HS-27A (cell line): ENCODE measurements at places on chromosomes 12 and 14.

DNA sequence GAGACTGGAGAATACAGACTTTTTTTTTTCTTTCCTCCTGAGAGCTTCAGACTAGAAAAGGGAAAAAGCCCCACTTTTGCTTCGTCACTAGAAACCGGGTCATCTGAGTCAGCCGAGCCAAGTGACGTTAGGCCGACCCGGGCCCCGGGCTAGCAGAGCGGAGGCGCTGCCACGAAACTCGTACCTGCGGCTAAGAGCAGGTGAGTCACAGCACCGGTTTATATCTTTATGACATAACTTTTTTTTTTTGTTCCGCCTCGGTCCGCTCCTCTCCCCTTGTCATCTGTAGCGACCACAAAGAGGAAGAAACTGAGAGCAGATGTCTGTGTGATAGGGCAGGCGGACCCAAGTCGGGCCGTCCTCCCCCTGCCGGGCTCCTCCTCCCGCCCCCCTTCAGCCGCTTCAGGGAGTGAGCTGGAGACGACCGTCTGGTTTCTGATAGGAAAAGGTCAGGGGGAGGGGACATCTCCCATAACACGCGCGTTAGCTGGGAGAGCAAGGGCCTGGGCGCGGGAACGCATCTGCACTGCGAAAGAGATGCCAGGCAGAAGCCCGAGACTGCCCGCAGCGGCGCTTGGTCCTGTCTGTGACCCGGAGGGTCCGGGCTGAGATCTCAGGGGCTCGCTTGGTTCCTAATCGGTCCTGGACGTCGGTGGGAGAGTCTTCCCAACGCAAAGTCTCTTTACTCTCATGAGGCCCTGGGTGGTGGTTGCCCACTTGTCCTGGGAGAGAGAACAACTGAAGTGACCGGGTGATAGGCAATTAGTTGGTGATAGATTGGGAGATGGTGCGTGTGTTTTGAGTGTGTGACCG is 586 bp downstream of the TTC6 start:
- no peak for DNase-seq

GRCh38 chr12:4311776-4312175 is 9.2 kb upstream of the TIGAR start:
- DNase-seq = no peak

- DNase-seq = no peak
Observed at GRCh38 chr12:52519387-52519703, 849 bp downstream of the KRT5 start.

DNA sequence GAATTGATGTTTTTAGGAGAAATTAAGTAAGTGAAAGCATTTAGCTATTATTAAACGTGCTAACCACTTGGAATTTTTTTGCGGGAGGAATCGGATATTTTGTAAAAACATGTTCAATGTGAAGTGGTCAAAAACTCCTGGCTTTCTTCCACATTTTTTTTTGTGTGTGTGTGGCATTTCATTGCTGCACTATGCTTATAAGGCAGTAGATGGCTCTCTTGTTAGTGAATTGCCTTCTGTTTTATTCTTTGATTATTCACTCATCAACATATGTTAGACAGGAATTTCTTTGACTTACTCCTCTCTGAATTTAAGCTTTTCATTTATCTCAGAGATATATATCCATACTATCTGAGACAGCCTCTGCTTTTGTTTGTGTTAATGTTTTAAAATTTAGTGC is 71.3 kb downstream of the DERA start:
- DNase-seq = peak; percentile 49

- no peak for DNase-seq
Observed at GRCh38 chr14:66234411-66234810, 251.8 kb upstream of the CCDC196 start.

GRCh38 chr12:70605976-70606375 is 31.3 kb downstream of the PTPRB start:
- DNase-seq = no peak

DNA sequence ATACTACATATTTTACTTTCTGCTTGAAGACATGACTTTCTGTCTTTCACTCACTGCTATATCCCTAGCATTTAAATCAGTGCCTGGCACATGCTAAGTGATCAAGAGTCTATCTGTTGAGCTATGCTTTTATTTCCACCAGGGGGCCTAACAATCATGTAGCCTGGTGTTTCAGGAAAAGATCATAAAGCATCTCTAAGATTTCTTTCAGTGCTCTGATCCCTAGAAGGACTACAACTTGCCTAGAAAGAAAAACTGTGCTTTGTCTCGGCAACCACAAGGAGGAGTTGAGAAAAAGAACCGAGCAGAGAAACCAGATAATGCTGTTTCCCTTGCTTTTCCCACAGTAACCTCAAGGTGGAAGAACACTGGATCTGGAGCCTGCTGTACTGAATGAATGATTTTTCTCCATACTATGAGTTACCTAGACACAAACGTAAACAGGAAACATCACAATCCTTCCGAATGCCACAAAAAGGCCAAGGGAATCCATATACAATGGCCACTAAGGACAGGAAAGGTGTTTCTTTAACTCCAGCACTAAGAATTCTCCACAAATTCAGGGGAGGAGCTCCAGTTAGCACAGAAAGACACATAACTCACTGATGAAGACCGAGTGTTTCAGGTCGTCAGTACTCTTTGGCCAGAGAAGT is 1.2 kb downstream of the CRY1 start:
- DNase-seq = peak; percentile 86

GRCh38 chr14:92880851-92881250 is 42.1 kb upstream of the CHGA start:
- DNase-seq = no peak

DNA sequence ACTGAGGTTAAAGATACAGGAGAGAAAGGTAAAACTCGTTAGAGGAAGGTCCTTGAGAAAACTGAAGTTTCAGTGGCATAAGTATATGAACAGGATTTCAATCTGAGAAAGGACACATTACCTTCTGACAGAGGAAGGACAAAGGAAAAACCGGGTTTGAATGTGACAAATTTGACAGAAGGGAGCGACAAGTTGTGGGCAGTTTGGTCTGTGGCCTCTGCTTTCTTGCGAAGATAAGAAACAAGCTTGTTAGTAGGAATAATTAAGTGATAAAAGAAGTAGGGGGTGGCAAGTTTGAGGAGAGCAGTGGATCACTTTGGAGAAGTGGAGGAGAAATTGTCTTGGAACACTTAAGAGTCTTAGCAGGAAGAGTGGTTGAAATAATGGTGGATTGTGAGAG is 5.1 kb downstream of the MON2 start:
- DNase-seq = no peak

- DNase-seq = peak; percentile 31
Observed at GRCh38 chr14:63897721-63898163, 44.9 kb downstream of the SYNE2 start.

DNA sequence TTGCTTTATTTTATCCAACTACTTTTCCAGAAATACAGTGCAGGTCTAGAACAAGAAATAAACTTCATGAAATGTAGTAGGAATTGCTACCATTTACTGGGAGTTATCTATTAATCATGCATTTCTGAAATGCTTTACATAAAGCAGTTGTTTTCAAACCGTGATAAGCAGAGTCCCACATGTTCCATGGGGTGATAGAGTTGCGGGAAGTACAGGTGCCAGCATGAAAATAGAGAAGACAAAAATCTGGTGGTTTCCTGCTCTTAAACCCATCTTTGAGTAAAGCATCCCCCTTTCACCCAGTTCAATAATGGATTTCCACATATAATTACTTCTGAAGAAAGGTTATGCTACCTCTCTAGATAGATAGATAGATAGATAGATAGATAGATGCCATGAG is 123.7 kb upstream of the PDZRN4 start:
- DNase-seq = no peak

GRCh38 chr12:123441523-123442164 is 5.2 kb upstream of the RILPL2 start:
- DNase-seq = no peak

DNA sequence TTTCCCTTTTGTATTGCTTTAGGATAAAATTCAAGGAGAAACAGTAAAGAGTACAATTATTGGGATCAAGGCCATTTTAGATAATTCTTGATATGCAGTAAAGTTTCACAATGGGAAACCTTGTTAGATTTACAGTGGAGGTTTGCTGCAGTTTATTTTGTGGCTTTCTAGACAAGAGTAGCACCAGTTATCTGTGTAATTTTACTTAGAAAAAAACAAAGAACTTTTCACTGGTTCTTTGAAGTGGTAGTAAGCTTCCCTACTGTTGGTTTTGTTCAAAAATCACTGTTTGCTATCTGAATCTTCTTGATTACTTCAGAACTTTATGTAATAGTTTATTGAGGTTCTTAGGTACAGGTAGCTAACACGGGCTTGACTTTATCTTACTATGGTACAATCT is 42.0 kb downstream of the ADIPOR2 start:
- DNase-seq = no peak

- DNase-seq = no peak
Observed at GRCh38 chr12:28192125-28192524, 1.9 kb downstream of the CCDC91 start.

DNA sequence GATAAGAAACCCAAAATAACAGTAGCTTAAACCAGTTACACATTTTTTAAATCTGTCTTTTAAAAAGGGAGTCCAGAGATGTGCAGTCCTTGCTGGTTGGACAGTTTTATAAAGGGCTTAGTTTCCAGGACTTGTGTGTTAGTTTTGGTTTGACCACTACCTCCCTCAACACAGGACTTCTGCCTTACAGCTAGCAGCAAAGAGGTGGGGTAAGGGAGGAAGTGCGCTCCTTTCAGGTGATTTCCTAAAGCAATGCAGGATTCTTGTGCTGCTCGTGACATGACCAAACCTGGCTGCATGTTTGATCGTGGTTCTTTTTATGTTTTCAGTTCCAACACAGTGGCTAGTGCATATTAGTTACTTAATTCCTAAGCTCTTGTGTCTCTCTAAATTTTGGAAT is 266.2 kb downstream of the TMTC2 start:
- no peak for DNase-seq

DNA sequence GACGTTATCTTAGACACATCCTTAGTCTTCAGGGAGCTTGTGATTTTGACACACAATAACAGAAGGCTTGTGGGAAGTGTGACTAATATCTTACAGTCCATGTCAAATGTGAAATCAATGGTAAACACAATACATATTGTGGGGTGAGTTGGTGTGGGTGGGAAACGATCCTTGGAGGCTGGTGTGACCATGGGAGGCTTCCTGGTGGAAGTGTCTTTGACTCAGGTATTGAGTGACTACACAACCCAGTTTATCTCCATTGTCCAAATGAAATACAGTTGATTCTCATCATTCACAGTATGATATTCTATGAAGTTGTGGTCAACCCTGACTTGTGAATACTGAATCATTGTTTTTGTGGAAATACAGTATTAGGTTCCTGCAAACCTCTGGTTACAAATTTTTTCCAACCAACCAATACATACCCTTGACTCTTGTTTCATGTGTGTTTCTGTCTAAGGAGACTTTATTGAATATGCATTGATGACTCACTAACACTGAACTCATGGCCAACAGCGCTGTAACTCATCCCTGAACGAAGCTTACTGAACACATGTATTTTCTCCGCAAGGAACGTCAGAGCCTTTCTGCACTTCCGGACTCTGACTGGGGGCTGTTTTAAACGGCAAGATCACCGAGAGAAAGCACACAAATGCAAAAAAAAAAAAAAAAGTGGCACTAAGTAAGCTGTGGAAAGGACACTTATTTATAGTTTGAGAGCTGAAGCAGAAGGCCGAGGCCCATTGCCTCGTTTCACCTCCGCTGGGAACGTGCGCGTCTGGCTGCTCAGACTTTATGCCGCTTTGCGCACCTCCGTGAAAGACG is 59.0 kb downstream of the CLMN start:
- DNase-seq = no peak

- DNase-seq = no peak
Observed at GRCh38 chr12:22626406-22626805, 1.4 kb downstream of the ETNK1 start.

DNA sequence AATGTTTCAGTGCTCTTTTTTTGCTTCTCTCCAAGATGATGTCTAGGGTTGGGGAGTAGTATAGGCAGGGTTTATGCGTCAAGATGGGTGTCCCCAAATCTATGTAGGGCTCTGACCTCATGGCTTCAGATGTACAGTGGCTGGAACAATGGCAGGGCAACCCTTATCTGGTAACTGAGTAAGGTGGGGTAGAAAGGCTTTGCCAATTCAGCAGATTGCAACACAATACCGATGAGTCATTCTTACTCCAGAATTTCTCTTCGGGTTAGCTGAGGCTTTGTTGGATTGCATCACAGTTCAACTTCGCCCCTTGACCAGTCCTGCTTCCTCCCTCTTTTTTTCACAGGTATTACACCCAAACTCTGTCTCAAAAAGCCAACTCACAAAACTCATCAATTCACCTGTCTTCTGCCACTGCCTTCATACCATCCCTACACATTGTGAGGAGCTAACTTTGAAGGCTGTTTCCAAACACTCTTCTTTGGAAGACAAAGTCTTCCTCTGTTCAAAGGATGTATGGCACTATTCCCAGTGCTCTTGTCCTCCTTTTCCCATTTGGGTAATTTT is 190.2 kb upstream of the CNOT2 start:
- DNase-seq = peak; percentile 43

- no peak for DNase-seq
Observed at GRCh38 chr14:24235804-24236688, 3.3 kb downstream of the GMPR2 start.

DNA sequence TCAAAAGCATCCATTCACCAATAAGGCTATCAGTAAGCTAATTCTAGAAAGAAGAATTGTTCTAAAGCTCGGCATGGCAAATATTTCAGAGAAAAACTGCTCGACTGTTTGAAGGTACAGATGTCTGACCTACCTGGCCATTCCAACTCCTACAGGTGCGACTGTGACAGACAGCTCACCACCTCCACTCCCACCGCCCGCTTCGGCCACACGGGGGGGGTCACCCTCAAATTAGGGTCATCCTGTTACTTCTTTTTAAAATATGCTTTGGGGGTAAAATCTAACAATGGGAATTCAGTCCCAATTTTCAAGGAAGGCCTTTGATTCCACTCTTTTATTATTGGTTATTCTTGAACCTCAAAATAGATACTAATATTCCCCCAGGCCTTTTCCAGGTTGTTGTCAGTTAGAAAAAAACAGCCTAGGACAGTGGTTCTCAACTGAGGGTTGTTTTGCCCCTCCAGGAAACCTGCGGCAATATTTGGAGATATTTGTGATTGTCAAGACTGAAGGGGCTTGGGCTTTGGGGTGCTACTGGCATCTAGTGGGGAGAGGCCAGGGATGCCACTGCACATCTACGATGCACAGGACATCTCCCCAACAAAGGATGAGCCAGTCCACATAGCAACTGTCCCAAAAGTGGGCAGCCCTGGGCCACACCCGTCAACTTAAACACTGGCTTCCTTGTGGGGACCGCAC is 81.2 kb downstream of the BCL11B start:
- no peak for DNase-seq

- DNase-seq = no peak
Observed at GRCh38 chr14:59918824-59919569, 947 bp upstream of the LRRC9 start.
